ENCODE measurements at places on chromosomes 5 and 9.
A peak's percentile ranks its signal among the peaks of the same experiment; 100 is the strongest.

GRCh38 chr9:76545191-76545590, 86.2 kb downstream of the GCNT1 start:
- DNase-seq, result no peak

DNA sequence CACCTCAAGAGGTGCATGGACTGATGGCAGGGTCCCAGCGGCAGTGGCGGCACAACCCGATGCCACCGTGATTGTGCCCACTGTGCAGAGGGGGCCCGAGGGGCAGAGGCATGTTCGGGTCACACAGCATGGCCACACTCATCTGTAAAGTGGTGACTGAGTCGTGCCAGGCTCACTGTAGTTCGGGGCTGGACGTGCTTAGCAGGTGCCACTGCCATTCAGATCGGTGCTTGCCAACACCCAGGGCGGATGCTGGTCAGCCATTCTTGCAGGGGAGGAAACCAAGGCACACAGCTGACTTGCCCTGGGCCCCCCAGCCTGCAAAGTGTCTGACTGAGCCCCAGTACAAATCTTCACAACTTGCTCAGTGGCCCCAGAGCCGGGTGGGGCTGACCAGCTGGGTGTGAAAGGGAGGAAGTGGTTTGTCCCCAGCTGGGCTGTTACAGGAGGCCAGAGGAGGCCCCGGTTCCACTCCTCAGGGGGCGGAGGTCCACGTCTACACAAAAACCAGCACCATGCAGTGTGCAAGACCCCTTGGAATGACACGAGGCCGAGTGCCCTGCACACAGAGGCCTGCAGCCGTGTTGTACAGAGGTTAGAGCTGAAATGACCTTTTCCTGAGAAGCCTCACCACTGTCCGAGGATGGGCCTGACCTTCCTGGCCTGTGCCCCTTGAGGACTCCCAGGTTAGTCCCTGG, 17.9 kb downstream of the FGD3 start:
- no peak for DNase-seq

DNA sequence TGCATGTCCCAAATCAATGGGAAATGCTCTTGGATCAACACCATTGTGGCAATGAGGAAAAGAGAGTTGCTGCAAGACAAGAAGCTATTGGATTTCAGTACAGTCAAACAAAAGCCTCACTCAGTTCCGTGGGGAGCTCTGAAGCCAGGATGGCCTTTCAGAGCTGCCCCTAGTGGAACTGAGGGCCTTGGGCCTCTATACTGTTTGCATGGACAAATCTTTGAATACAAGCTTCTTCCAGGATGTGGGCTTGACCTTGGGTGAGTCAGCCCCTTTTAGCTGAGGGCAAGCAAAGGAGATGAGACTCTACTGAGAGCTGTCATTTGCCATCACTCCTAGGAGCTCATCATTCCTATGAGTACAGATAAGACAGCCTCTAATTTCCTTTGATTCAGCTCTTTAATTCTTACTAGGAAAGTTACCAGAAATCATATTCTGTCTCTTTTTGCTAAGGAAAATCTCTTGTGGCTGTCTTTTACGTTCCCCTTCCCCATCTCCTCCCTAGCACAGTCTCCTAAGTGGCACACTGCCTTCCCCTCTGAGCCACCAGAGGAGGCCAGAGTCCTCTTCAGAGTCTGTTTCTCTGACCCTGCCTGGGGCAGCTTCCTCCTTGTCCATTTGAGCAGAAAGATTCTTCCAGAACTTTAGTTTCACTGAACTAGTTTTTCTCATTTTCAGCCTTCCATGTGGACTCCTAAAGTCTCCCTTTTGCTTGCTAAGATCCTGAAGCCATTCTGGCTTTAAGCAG, 168.8 kb upstream of the POC5 start:
- DNase-seq, result no peak

- no peak for DNase-seq
Observed at GRCh38 chr9:77677397-77677796, 29.3 kb upstream of the GNA14 start.

GRCh38 chr9:38062498-38063362, 6.3 kb downstream of the SHB start:
- peak; percentile 77 for DNase-seq

GRCh38 chr5:2991884-2992283, 240.4 kb upstream of the IRX2 start:
- DNase-seq, result no peak

- peak; percentile 61 for DNase-seq
Observed at GRCh38 chr5:115309751-115310370, 13.4 kb upstream of the CCDC112 start.

DNA sequence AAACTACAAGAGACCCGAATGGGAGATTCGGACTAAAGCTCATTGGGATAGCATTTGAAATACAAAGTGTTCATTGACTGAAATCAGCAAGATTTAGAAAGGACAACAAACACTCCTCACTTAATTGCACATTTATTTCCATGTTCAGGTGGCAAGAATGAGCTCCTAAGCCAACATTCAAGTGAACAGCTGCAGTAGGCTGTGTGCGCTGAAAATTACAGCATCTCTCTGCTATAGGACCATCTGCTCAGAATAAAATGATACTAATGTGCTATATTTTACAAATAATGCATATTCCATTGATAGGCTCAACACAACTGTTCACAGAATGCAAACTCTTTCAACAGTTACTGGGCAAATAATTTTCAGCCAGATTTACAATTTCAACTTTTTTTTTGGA, 61.8 kb downstream of the ELAVL2 start:
- DNase-seq, result no peak

DNA sequence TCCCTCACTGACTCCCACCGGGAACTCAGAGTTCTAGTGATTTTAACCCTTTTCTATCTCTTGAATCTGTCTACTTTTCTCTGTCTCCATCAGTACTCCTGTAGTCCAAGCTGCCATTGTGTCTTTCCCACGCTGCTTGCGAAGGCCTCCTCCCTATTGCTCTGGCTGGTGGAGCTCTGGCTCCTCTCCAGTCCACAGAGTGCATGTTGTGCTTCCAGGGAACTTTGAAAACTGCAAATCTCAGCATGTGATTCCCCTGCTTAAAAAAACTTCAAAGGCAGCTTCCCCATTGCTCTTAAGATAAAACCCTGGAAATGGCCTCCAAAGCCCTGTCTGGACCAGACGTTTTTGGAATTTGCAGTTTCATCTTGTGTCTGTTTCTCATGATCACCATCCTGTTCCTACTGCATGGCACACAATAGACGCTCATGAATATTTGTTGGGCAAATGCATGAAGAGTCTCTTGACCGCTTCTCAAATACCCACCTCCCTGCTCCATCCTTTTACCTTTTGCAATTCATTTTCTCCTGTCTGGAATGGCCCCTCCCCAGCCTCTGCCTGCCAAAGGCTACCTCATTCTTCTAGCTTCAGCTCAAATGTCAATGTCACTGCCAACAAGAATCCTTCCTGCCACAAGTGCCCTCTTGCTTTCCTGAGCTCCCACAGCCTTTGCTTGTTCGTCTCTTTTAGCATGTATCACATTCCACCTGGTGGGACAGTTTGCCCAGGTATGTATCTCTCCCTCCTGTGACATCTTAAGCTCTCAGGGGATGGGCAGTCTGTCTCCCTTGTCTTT, 293.2 kb downstream of the ARHGAP26 start:
- no peak for DNase-seq

DNA sequence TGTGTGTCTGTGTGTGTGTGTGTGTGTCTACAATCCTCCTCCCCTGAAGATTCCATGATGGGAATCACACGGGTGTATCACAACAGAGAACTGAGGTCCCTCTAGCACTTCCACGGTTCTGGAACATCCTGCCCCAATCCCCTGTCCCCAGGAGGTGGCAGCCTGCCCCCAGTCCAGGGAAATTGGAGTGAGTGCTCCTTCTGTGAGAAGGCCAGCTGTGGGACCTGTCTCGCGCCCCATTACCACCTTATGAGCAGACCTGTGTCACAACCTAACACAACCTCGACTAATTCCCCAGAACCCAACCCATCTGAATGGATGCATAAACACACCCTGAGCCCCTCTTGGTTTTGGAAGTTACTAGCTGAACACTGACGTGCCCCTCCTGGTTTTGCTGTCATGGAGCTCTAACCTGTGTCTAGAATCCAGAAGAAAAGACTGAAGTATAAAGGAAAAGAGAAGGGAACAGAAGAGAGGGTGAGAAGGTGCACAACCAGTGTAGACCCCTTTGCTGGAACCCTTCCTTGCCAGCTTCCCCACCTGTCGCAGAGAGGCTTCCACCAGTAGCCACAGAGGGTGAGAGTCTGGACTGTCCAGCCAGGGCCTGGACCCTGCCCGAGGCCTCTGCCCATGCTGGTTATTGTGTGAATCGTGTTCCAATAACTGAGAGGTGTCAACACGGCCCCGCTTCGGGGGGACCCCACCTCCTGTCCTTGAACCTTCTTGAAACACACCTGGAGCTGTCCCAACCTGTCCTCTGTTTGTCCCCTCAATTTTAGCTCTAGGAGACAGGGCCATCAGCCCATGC, 3.4 kb downstream of the BTNL9 start:
- DNase-seq, result no peak

GRCh38 chr9:113018247-113018646, 6.3 kb upstream of the ZNF883 start:
- DNase-seq, result no peak

DNA sequence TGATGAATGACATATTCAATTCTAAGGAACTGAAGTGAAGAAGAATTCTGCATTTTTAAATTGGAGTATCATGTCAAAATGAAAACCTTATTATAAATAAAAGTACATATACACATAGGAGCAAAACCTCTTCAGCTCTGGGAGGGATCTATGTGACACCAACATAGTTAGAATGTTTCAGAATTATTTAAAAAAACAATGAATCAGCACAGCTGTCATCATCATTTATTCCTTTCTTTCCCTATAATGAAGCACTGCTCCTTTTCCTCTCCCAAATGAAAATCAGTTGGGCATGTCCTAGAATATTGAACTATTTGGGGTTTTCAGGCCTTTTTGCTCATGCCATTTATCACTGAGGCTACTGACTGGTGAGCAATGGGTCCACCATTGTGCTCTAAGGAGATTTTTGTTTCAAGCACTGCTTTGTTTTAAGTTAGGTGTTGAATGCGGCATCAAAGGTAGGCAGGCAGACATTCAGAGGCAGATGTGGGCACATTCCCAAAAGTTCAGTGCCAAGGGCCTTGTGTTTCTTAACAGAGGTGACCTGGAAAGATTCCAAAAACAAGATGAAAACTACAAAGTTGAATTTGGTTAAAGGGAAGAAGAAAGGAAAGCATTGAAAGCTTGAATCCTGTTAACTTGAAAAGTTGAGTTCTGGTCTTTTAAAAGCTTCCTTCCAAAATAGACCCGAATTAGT, 126.4 kb upstream of the ADAMTSL1 start:
- peak; percentile 18 for DNase-seq

GRCh38 chr9:110114859-110115201, 93.1 kb downstream of the C9orf152 start:
- no peak for DNase-seq
